NCI-H2081 treated with DMSO at 0.1 percent for 48 hours (cell line): ENCODE measurements at places on chromosomes 7 and 10.

DNA sequence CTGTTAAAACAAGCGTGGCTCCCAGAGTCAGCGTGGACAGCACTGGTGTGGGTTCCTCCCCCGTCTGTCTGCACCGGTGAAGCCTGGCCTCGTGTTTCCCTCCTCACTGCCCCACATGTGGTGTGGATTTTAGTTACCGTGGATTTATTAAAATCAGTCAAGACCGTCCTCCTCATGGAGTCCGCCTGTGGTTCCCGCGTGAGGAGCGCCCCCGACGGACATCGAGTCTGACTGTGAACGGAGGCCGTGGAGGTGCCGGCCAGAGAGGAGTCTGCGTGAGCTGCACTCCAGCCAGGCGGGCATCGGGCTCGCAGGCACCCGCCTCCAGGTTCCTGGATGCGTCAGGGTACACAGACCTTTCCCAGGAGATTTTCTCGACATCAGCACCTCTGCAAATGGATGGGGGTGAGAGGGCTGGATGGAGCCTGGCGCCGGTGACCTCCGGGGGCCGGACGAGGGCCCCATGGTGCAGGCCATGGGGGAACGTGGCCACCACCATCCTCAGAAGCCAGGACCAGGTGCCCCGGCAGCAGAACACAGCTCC is 26.3 kb upstream of the UTF1 start:
- DNase-seq: no peak

DNA sequence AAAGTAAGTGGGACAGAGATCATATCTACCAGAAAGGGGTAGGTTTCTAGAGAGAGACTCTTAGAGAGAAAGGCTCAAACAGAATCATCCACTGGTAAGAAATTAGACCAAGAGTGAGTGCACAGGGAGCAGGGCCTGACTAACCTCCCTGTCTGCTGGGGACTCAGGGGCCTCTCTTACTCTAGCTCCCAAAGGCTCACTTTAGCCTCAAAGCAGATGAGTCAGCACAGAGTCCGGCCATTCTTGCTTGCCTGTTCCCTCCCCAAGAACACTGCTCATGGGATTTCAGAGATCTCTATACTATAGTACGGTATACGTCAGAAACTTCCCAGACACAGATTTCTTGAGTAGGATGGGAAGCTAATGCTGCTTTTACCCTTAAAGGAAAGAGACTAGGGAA is 32.7 kb downstream of the RBM28 start:
- DNase-seq: no peak

GRCh38 chr10:118564652-118565051 is 30.8 kb downstream of the PRLHR start:
- DNase-seq: no peak

DNA sequence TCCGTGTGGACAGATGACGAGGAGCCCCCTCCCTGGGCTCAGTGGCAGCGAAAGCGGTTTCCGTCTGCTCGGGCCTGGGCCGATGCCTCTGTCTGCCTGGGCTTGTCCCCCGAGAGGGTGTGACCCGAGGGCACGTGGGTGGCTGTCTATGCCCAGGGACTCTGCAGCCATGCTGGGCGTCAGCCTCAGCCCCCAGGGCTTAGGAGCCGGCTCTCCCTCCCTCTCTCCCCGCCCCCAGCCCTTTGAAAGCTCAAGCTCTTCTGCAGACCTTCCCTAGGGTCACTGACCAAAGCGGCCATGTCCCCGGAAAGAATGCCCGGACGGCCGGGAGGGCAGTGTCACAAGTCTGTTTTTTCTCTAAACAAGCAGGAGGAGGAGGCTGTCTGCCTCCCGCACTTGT is 7.1 kb downstream of the MICALL2 start:
- no peak for DNase-seq

DNA sequence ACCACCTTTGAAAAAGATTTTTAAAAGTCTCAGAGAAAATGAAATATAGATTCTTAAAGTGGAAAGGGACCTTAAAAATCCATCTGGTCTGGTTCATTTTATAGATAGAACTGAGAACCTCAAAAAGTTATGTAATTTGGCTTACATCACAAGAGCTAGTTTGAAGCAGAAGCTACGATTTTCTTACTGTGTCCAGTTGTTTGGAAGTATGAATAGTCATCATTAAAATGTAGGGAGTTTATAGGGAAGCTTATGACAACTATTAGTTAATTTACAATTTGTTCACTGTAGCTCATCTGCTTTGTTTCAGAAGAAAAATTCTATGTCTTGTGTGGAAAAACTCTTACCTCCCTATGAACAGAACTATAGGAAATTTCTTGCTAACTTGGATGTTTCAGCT is 26.9 kb downstream of the ZEB1 start:
- DNase-seq: no peak

GRCh38 chr7:148570510-148570909 is 20.1 kb upstream of the C7orf33 start:
- DNase-seq: no peak

DNA sequence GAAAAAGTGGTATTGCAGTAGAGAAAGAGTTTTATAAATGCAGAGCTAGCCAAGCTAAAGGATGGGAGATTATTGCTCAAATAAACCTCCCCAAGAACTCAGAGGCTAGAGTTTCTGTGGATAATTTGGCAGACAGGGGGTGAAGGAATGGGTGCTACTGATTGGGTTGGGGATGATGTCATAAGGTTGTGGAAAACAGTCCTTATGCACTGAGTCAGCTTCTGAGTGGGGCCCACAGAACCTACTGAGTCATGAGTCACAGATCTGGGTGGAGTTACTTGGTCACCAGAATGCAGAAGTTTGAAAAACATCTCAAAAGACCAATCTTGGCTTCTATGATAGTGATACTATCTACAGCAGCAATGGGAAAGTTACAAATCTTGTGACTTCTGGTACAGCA is 1146.7 kb downstream of the TYW1 start:
- no peak for DNase-seq

DNA sequence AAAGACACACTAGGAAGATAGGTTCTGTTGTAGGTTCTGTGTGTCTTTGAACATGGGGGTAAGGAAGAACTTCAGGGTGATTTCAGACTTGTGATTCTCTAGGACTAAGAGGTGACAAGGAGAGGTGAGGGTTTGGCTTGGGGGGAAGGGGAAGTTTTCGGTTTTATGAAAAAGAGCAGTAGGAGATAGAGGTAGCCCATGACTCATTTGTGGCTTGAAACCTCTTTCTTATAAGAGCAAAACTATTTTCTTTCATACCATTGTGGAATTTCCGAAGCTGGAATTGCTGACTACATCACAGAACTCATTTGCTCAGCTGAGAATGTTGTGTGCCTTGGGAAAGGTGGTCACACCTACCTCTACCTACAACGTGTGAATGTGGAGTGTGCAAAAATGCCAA is 39.6 kb upstream of the IKZF1 start:
- no peak for DNase-seq
